ENCODE measurements at places on chromosomes 11 and 22. TPM values are rescaled to one million over a fixed set of nuclear protein-coding genes. Genes with fewer than 3 reads are reported as not detected.

APLNR gene
- 95.0 TPM for polyA plus RNA-seq

DNA sequence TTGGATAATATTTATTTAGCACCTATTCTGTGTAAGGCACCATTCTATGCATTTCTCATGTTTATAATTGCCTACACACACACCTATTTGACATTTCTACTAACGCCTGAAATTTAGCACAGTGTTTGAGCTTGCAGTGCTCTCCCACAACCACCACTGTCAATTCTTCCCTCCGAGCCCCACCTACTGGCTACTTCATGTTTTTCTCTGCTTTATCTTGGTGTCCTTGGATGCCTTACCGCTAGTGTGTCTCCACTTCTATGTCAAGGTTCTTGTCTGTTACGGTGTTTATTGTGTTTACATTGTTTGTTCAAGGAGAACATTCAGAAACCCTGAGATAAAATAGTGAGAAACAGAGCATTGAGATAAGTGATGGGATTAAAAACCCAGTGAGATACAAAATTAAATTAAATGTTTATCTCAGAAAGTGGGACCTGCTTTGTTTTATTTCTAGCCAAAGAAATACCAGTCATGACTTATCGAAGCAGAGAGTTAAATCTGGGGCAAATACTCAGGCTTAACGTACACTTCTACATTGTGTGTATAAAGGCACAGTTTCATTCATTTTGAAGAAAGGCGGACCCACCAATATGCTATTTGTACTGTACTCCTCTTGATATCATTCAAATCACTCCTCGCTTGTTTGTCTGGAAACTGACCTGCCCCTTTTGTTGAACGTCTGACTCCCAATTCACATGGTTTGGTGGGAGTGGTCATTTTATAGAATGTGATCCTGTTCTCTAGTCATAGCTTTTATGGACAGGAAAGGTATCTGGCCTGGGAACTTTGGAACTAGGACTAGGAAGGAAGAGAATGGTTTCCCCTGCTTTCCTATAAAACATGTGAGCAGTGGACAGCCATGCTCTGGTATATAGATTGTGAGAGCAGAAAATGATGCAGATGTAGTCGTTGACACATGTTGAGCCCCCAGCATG is 39.2 kb upstream of the SLC36A4 start:
- peak; percentile 42 for DNase-seq

GRCh38 chr11:62604460-62605120 is 2.9 kb upstream of the MTA2 start:
- DNase-seq = peak; percentile 62

GRCh38 chr22:24209687-24210086 is 28.4 kb downstream of the SUSD2 start:
- no peak for DNase-seq

GRCh38 chr11:75313513-75314272 is 37.8 kb downstream of the ARRB1 start:
- peak; percentile 34 for DNase-seq

GRCh38 chr11:79481795-79482194 is 41.0 kb upstream of the TENM4 start:
- DNase-seq = no peak

All from renal pelvis (tissue), 12 donors.